Stimulated activated naive CD8-positive, alpha-beta T cell treated with anti-CD3 and anti-CD28 coated beads, Interleukin-15, amount 100 ng/mL, for 72 hours (primary cell): ENCODE measurements at places on chromosomes 2 and 18.

DNA sequence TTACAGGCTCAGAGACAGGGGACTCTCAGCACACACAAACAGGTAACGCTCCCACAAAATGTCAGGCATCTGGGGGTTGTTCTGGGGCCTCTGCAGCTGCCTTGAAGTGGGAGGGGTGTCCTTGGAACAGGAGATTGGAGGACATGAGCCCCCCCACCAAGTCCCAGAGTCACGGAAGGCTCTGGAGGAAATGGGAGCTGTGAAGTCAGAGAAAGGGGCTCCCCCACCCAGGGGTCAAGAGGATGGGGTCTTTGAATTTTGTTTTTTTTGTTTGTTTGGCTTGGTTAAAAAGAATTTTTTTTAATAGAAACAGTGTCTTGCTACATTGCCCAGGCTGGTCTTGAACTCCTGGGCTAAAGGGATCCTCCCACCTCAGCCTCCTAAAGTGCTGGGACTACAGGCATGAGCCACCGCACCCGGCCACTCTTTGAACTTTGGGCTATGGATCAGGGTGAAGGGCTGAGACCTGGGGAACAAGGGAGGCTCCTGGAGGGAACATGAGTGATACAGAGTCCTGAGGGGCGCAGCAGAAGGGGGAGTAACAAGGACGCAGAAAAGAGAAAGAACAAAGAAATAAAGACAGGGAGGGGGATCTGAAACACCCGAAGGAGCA is 46.8 kb downstream of the TNS1 start:
- no peak for DNase-seq

DNA sequence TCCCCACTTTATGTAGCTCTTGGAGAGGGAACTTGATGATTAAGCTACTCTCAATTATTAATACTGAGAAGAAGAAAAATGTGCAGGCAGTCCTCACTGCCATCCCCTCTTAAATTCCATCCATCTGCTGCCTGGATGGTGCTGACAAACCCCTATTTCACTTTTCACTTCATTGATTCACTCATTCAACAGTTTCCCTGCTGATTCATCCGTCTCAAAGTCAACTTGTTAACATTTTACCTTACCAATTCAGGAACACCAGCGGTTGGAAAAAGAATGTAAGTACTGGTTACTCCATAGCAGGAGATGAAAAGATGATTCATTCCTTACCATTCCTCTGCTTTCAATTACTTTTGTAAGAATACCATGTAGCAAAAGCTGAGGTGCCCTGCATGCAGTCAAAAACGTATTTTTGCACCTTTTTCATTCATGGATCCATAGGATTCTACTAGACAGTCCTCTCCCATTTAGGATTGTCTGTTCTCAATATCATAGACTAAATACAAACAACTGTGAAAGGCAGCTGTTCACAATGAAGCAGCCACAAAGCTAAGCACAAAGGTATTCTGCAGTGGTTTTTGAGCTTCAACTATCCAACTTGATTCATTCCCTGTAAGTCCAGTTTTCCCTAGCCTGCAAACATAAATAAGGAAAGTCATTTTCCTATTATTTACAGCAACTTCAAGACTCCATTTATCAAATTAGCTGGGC is 262.0 kb downstream of the MREG start:
- DNase-seq = no peak

DNA sequence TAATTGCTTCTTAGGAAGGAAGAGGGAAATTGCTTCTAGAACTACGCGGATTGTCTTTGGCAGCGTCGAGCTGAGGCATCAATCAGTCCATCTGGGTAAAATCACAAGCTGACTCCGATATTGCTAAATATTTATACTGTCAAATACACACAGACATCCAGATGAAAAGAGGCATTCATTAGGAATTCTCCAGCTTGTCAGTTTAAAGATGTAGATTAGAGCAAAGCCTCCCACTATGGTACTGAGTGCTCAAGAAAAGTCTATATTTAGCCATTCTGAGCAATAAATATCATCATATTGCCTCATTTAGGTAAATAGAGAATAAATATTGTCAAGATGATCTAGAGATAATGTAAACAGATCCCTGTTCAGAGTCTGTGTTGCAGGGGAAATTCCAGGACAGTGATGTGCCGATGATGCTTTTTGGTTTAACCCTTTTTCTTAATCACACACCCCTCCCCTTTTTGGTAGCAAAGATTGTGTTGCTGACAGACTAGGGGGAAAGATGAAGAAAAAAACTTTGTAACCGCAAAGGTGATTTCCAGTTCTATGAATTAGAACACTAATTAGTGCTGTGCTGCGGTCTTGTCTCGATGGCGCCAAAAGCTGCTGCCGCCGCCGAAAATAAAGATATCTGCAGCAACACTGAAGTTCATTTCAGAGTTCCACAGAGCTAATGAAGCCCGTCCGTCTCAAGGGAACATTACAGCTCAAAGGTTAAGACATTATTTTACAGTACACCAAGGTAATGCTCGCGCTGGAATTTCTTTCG is 171.8 kb downstream of the PTGR3 start:
- DNase-seq = no peak

DNA sequence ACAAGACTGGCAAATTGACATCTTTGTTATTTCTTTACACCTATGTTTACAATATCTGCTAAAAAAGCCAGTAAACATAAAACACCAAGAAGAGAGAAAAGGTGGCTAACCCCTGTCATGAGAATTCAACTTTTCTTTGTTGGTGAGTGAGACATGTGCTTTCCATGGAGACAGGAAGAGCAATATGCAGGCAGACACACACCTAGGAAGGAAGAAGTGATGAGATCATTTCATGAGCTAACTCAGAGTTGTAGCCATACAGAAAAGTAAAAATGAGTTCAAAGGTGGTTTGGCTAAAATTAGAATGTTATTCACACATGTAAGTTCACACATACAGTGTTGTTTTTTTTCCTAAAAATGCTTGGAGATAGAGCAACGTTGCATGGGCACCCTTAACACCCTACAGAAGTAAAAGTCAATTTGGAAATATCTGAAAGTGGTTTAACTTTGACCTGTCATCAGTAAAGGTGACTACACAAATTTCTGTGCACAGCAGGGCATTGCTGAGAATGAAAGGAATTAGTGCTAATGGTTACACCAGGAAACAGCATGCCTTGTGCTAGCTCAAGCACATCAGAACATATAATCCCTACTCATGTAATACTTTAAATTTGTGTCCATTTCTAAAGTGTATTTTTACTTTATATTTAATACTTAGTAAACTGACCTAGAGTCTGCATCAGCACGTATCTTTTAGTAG is 557.6 kb downstream of the CBLN2 start:
- DNase-seq = no peak

- no peak for DNase-seq
Observed at GRCh38 chr2:232376260-232376659, 2.3 kb upstream of the ALPP start.

GRCh38 chr2:46982351-46983064 is 66.9 kb upstream of the MCFD2 start:
- no peak for DNase-seq

GRCh38 chr2:178287652-178288344 is 93.5 kb downstream of the OSBPL6 start:
- DNase-seq = no peak

DNA sequence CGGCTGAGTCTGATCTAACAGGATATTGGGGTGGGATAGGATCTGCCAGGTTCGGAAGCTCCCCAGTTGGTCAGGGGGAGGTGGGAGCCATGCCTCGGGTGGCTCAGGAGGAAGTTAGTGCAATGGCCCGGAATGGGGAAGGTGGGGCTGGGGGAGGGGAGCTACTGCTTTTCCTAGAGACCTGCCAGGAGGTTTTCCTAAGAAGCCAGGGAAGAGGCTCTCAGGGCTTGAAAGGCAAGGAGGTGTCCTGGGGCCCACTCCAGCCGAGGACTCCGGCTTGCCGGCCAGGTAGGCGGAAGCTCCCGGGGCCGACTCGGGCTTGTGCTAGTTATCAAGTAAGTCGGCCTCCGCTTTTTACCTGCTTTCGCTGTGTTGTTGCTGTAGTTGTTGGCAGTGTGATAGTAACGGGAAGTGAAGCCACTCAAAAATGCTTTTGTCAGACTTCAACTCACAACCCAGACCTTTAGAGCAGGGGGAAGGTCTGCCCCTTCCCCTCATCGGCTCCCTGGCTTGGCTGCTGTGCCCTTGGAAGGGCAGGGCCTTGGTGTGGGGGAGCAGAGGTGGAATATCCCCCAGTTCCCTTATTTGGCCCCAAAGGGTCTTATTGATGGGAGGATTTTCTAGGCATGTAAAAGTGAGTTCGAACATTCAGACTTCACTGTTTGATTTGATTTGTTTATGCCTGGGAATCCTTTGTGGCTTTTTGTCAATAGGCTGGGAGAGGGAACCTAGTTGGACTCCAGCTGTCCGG is 5.4 kb downstream of the GDF7 start:
- no peak for DNase-seq

DNA sequence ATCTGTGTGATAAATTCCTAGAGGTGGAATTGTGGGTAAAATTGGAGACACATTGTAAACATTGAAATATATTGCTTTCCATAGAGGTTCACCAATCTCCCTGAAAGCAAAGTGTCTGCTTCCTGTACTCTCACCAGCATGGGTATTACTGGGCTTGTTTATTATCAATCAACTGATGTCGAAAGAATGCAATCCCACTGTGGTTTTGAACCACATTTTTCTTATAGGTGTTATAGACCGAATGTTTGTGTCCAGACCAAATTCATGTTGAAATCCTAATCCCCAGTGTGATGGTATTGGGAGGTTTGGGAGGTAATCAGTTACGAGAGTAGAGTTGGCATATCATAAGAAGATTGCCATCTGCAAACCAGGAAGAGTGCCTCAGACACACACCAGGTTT is 1212.4 kb downstream of the LRP1B start:
- no peak for DNase-seq

DNA sequence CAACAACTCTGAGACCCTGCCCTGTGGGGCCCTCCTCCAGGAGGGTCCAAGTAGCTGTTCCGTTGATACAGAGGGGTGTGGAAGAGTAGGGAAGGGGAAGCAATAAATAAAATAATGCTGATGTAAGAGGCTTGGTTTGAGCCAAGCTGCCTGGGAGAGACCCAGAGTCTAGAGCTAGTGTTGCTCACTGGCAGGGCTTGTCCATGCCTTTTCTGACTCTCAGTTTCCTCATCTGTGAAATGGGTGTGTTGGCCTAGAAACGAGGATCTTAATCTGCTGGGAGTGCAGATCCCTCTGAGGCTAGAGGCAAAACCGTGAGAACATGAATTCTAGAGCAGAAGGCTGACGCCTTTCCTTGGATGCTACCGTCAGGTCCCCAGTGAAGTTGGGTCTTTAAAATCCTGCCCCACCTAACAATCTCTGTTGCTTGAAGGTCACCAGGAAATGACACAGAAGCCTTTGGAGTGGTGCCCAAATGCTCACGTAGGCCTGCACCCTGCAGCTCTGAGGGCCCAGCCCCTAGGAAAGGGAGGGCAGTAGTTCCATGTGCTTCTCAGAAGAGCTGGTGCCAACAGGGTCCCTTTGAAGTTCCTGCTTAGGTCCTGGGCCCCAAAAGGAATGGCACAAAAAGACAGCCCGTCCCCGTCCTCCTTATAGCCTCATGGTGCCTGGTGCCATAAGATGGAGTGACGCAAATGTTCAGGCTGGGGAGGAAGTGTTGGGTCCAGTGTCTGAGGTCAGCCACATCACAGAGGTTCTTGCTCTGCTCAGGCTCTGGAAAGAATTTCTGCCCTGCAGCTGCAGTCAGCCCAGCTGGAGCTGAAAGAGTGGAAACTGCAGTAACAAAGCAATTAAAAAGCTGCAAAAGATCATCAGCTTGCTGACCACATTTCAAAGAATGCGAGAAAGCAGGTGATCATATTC is 73.2 kb upstream of the SMAD2 start:
- no peak for DNase-seq

- DNase-seq = peak; percentile 27
Observed at GRCh38 chr2:174012347-174013314, 47.5 kb upstream of the SP3 start.

DNA sequence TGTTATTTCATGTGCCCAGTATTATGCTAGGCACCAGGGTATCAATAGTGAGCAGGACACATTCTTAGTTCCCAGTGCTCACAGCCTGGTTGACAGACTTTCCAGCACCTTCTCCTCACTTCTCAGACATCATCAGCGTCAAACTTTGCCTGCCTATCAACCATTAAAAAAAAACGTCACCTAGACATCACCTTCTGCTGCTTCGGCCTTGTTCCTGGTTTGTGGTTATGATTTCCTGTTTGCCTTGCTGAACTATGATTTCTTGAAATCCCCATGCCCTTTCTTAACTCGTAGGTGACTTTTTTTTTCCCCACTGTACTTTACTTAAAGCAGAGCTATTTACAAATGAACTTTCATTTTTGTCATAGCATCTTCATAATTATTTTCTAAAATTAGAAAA is 60.4 kb upstream of the NABP1 start:
- DNase-seq = peak; percentile 72

GRCh38 chr18:52219102-52219501 is 120.9 kb upstream of the DCC start:
- no peak for DNase-seq

DNA sequence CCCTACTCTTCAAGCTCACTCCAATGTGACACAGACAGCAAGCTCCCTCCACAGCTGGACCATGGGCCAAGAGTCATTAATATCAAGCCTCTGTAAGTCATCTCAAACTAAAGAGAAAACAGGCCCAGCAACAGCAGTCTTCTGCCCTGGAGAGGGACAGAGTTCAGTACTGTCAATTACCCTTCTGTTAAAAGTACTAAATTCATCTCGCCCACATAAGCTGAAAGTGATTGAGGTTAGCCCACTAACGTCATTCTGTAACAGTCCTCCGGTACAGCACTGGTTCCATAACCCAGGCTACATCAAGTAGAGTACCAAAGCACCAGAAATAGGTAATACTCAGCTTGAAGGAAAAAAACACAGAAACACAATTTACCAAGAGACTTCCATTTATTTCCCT is 25.9 kb downstream of the THADA start:
- DNase-seq = peak; percentile 17

- DNase-seq = no peak
Observed at GRCh38 chr18:57947117-57947516, 96.9 kb upstream of the NEDD4L start.

DNA sequence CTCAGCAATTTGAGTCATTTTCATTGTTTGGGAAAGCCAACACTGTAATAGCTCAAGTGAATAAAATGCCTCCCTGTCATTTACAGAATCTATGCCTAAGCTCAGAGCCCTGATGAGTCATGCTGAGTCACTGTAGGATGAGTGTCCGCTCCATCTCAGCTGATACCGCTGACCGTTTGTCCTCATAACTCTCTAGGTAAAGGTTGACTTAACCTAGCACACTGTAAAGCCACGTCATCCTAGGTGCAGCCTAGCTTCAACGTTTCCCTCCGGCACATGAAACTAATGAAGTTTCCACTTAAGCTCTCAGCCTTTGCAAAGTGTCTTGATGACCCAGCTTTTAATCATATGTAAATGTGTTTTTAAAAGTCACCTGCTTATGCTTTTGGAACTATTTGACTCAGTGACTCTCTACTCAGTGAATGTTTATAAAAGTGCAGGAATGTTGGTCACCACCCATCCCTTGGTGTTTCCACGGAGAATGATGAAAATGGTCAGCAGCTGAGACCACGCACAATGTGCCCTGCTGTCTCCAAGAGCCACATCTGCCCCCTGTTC is 154.0 kb downstream of the PMAIP1 start:
- DNase-seq = no peak

DNA sequence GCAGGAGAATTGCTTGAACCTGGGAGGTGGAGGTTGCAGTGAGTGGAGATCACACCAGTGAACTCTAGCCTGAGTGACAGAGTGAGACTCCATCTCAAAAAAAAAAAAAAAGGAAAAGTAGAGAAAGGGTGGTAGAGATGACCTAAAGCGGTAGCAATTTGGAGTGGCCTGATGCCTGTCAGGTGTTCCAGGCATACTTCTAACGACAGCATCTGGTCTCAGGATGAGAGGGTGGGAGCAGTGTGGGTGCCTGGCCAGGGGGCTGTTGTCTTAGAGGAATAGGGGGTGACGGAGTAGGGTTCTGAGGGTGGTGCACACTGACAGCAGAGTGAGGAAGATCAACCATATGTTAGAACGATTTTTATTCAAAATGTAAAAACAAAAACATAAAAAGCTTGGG is 21.8 kb downstream of the ZNF236 start:
- DNase-seq = no peak
